Stimulated activated memory B cell treated with anti-CD40 and anti-IgM and Interleukin-4, amounts not matched to agents 10 μg/mL and 1 μg/mL and 100 μg/mL, for 72 hours (primary cell): ENCODE measurements at places on chromosomes 5 and 9.

DNA sequence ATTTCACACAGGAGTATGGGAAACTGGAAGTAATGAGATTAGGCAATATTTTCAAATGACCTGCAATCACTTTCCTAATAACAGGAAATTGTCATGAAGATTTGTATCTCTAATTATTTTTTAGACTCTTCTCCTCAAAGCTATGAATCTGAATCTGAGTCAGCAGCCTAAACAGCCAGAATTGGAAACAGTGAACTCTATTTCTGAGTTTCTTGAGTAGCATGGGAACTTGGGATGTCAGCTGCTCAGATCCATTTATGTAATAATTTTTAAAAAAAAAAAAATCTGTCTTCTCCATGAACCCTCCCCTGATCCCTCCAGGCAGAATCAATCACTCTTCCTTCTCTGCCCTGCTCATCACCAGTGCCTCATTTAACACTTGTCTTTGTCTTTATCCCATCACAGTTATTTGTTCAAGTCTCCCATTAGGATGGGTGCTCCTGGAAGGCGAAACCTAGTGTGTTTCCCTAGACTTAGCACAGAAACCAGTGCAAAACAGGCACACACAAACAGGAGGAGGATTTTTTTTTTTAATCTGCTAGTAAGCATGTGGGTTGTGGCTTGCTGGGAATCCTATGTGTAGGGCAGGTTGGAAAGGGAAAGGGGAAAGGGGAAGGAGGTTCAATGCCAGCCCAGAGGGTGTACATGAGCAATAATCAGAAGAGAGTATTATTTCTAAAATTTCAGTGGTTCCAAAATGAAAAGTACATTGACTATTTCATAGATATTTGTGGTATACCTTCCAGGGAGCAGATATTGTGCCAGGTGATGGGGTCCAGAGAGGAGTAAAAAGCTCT is 186.8 kb downstream of the TTLL11 start:
- ATAC-seq = no peak

- no peak for ATAC-seq
Observed at GRCh38 chr5:153791339-153791738, 247.4 kb downstream of the FAM114A2 start.

GRCh38 chr9:107627781-107628180 is 138.2 kb upstream of the KLF4 start:
- ATAC-seq = no peak

DNA sequence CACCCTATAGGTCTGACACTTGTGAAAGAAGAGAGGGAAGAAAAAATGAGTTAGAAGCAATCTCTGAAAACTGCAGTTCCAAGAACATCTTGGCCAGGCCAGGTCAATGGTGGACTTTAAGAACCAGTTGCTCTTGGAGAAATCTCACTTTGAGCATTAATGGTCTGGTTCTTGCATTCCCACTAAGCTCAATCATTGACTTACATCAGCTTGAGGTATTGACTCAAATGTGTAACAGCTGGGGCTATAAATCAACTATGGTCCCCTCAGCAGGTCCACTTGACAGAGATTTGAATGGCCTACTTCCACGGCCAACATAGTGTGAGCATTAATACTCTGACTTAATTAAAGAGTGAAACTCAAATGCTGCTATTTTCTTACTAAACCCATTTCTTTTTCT is 357.8 kb upstream of the RGMB start:
- no peak for ATAC-seq

DNA sequence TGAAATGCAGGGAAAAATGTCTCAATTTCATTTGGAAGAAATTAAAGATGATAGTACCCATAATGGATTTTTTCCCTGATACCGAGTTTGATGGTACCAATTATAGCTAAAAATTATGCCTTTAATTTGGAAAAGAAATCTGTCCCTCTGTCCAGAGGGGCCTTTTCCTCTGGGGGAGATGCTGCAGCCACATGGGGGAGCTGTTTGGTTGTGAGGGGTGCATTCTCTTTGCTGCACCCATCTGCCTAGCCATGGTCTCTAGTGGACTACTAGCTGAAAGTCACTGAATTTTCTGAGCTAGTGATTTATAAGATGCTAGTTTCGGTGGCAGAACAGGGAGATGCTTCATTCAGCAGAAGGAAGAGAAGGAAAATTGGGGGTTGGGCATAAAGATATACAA is 9.6 kb downstream of the SEC61B start:
- ATAC-seq = no peak

DNA sequence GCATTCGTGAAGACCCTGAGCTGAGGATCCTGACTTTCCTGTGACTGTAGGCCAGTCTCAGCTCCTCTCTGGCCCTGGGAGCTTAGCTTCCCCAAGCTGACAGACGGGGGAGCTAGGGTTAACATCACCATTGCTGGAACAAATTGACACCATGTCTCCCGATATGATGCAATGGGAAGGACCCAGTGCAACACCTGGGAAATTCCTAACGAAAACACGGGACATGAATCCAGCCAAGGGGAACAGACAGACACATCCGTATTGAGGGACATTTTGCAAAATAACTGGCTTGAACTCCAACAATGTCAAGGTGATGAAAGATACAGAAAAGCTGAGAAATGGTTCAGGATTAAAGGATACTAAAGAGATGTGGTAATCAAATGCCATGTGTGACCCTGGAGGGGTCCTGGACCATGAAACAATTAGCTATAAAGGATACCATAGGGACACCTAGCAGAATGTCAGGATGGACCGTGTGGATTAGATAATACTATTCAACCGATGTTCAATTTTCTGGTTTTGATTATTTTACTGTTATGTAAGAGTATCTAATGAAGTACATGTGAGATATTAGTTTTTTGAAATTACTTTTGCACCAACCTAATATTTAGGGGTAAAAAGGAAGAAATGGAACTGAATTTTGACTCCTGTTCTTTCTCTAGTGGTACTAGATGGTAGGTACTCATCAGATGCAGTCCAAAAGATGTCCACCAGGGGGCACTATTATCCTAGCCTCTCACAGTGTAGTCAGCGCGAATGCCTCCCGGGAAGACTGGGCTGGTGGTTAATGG is 52.7 kb downstream of the NDST1 start:
- peak; percentile 85 for ATAC-seq

GRCh38 chr5:115963566-115963965 is 1.3 kb downstream of the LVRN start:
- no peak for ATAC-seq

- no peak for ATAC-seq
Observed at GRCh38 chr9:136720251-136720897, 8.0 kb downstream of the DIPK1B start.

GRCh38 chr9:86641970-86642369 is 287.8 kb upstream of the TUT7 start:
- no peak for ATAC-seq

DNA sequence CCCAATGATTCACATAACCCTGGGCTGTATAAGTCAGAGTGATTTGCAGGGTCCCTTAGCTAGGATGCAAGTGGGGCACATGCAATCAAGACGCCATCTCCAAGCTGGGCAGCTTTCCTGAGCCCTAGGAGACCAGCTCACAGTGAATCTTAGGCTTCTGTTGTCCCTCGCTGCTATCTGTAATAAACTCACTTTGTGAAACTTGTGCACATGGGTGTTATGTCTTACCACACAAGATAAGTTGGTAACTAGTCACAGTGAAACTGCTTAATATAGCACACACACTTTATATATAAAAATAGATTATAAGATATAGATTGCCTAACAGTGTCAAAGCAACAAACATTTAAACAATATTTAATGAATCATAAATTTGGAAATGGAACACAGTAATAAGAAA is 658.5 kb downstream of the SLCO4C1 start:
- no peak for ATAC-seq

DNA sequence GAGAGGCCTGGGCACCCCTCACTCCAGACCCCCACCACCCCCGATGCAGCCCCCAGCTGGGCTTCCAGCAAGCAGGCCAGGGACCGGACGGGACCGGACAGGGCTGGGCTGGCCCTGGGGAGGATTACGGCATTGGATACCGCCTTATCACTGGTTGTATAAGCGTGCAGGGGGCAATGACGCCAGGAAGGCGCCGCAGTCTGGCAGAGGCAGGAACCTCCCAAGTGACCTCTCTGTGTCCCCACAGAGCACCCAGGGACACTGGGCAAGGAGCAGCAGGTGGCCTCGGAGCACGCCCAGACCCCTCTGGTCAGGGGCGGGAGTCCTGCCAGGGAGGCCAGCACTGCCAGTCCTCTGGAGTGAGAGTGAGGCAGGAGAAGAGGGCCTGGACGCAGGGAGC is 723 bp upstream of the LCN15 start:
- ATAC-seq = no peak

DNA sequence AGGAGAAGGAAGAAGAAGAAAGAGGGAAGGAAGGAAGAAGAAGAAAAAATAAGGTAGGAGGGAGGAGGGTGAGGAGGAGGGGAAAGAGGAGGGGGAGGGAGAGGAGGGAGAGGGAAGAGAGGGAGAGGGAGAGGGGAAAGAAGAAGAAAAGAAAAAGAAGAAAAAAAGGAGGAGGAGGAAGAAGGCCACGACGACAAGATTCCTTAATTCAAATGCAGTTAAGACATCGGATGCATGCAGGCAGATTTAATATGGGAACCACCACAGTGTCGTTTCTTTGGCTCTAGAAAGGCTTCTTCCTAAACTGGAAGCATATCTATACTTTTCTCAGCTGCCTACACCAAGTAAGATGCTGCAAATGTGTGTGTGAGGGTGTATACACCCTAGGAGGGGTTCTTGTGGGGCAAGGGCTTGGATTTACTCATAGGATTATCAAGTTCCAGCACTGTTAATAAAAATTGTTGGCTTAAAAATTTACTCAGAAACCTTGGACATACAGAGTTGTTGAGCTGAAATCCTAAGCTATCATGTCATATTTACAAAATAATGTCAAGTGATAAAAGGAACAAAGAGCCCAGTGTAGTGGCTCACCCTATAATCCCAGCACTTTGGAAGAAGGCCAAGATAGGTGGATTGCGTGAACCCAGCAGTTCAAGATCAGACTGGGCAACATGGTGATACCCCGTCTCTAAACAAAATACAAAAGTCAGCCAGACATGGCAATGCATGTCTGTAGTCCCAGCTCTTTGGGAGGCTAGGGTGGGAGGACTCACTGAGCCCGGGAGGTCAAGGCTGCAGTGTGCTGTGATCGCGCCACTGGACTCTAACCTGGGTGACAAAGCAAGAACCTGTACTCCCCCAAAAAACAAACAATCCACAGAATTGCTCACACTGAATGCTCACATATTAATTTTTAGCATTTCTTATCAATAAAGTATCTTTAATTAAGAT is 108.5 kb downstream of the UBAP2 start:
- no peak for ATAC-seq

DNA sequence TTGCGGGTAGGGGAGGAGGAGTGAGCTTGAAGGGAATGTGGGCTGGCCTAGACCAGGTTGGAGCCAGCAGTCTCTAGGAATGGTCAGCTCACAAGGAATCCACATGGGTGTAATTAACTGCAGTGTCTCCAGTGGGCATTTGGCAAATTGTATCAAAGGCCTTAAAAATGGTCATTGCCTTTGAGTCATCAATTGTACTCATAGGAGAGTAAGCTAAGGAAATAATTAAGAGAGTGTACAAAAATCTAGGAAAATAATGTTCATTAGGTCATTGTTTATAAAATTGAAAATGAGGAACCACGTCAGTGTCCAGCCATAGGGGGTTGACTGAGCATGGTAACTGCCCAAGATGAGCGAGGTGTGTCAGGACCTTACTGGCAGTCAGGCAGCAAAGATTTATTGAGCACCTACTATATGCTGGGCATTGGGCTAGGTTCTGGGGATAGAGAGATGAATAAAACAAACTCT is 29.8 kb upstream of the RPL26L1 start:
- ATAC-seq = no peak

DNA sequence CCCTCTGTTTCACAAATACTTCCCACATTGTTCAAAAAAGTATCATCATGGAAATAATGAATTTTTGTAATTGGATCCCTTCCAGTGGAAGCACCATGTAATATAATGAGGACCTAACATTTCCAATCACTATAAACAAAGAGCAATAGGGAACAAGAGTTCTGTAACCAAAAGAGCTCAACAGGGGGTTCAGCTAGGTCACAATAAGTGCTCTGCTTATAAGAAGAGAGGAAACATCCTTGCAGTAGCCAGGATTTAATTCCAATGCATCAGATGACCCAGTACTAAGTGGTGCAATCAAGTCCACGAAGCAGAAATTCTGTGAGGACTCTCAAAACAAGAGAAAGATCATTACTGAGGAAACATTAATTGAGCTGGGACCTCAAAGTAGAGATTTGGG is 5.9 kb downstream of the SERINC5 start:
- ATAC-seq = no peak

DNA sequence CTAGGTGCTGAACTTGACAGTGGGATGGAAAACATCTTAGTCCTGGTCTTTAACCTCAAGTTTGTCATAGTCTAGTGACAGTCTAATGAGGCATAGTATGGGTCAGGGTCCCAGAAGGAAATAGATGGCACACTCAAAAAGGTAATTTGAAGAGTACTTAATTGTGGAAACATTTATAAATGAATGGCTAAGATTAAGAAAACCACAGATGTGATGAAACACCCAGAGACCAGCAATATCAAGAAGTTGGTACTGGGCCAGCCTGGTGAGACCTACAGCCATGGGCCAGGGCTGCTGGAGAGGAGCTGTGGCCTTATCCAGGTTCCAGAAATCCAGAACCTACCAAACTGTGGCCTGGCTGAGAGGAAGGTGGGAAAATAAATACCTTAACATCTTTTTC is 93.5 kb upstream of the ATG10 start:
- ATAC-seq = no peak

DNA sequence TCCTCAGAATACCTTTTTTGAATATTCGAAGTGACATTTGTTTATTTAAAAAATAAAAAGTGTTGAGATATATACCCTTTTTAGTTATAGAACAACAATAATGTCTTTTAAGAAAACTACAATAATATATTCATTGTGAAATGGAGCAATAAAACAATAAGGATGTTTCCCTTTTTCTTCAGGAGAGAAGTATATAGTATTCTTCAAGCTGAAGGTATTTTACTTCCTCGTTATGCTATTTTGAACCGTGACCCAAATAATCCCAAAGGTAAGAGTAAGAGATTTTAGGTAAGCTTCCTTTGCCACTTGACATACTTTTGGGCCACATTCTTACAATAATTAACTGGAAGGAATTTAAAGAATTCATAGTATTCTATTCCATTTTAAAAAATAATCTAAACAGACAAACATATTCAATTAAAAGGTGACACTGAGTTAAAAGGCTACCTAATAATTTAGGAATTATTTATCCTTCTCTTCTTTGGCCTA is 18.1 kb downstream of the PPIP5K2 start:
- ATAC-seq = no peak
